ENCODE measurements at places on chromosomes 4 and X. TPM values are rescaled to one million over a fixed set of nuclear protein-coding genes. Genes with fewer than 3 reads are reported as not detected.

CT45A2 gene
- not detected for total RNA-seq

COMMD8 gene
- total RNA-seq, result 26.1 TPM

PPP3CA gene
- total RNA-seq, result 52.9 TPM

CFP gene
- total RNA-seq, result 0.30 TPM

KIT gene
- total RNA-seq, result 1.5 TPM
